ENCODE measurements at places on chromosomes 5 and 9. TPM values are rescaled to one million over a fixed set of nuclear protein-coding genes. Genes with fewer than 3 reads are reported as not detected.

BTNL8 gene
- total RNA-seq = not detected

NEURL1B gene
- total RNA-seq = 6.2 TPM

SLC36A2 gene
- total RNA-seq = not detected

FST gene
- total RNA-seq = 176 TPM

PCDHGC4 gene
- 0.48 TPM for total RNA-seq

MAP3K1 gene
- total RNA-seq = 14.3 TPM

AJM1 gene
- total RNA-seq = 1.7 TPM

CCDC152 gene
- total RNA-seq = not detected

LVRN gene
- not detected for total RNA-seq

PCDHB3 gene
- total RNA-seq = 0.48 TPM

WDR38 gene
- not detected for total RNA-seq

BRINP1 gene
- total RNA-seq = 0.85 TPM
